ENCODE measurements at places on chromosomes 12 and 14. TPM values are rescaled to one million over a fixed set of nuclear protein-coding genes. Genes with fewer than 3 reads are reported as not detected.

SSPN gene
- 19.1 TPM for polyA plus RNA-seq

DEGS2 gene
- 18.2 TPM for polyA plus RNA-seq

GRCh38 chr14:23169622-23170021 is 13.8 kb downstream of the SLC7A8 start:
- DNase-seq, result no peak

GRCh38 chr12:30755395-30755762 is 628 bp upstream of the CAPRIN2 start:
- DNase-seq, result no peak

- no peak for DNase-seq
Observed at GRCh38 chr12:65566751-65567150, 257.5 kb upstream of the HMGA2 start.

DNA sequence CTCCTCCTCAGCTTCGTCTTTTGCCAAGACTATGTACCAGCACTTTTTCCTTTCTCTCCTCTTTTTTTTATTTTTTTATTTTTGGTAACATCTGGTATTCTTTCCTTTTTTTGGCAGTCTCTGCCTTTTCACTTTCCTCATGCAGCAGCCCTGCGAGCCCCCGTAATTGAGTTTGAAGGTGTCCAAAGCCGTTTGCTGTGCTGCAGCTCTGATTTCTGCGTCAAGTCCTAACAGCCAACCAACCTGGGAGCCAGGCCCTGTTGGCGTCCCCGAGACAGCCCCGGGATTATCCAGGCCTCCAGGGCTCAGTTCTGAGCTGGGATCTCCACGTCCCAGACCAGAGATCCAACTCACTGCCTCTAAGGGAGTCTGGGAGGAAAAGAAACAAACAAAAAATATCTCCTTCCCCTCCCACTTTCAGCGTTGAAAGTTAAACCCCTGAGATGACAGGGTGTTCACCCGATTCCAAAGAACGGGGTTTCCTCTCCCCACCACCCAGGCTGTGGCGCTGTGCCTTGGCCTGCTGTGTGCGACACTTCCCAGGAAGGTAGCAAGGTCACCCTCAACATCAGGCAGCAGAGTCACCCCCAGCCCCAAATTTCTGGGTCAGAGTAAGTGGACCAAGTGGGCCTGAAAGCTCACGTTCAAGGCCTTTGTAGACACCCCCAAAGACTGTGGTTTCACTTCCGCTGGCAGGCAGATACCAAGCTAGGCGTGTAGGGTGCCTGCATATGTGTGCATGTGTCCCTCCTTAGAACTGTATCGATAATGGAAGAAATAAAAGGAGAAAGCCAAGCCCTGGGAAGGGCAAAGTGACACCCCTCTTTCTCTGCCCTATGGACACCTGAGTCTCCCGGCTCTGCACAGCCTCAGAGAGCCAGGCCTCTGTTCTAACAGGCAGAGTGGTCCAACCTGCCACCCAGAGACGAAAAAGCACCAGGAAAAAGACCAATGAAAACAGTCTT is 11.1 kb downstream of the BCL11B start:
- no peak for DNase-seq

DNA sequence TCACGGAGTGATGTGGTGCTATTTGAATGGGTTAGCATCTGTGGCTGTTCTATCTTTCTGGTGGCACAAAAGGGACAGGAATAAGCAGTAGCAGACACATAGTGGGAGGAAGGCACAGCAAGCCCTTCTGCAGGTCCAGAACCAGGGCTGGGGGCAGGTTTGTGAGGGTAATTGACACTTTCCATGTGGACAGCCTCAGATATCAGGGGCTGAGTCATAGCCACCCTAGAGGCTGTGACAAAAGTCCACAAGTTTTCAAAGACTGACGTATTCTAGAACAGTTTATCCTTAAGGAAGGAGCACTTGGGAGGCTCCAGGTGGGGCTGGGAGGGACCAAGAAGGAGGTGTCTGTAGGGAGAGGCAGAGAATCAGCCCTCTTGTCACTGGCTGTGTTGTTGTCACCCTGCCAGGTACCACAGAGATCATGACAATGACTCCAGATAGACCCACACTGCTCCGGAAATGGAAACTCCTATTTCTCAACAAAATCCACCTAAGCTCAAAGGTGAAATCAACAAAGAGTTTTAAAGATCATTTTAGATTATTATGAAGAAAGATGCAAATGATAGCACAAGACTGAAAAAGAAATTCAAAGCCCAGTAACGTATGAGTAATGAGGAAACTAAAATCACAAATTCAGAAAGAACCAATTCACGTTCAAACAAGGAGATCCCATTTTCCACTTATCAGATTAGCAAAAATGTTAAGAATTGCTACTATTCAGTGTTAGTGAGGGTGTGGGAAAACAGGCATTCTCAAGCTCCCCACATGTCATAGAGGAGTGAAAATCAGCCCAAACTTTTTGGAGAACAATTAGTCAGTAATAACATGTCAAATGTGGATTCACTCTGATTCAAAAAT is 48.3 kb downstream of the NFKBIA start:
- no peak for DNase-seq

GRCh38 chr14:21825149-21825743 is 151.6 kb upstream of the OR4E1 start:
- no peak for DNase-seq

PFDN5 gene
- 689 TPM for polyA plus RNA-seq

DNA sequence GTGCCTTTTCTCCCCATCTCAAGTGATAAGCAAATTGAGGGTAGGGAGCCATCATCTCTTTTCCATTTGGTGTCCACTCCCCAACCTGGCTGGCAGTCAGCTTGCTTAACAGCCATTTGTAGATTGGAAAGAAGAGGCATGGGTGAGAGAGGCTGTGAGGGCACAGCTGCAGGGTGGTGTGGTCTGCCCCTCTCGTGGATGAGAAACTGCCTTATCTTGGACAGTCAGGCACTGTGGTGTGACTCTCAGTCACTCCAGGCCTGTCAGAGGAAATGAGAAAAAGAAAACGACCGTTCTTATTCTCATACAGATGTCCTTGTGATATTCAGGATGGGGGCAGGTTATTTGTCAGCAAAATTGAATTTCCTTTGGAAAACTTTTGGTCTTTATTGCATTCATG is 65.1 kb upstream of the SRSF5 start:
- DNase-seq, result no peak

HHIPL1 gene
- 2.6 TPM for polyA plus RNA-seq

DNA sequence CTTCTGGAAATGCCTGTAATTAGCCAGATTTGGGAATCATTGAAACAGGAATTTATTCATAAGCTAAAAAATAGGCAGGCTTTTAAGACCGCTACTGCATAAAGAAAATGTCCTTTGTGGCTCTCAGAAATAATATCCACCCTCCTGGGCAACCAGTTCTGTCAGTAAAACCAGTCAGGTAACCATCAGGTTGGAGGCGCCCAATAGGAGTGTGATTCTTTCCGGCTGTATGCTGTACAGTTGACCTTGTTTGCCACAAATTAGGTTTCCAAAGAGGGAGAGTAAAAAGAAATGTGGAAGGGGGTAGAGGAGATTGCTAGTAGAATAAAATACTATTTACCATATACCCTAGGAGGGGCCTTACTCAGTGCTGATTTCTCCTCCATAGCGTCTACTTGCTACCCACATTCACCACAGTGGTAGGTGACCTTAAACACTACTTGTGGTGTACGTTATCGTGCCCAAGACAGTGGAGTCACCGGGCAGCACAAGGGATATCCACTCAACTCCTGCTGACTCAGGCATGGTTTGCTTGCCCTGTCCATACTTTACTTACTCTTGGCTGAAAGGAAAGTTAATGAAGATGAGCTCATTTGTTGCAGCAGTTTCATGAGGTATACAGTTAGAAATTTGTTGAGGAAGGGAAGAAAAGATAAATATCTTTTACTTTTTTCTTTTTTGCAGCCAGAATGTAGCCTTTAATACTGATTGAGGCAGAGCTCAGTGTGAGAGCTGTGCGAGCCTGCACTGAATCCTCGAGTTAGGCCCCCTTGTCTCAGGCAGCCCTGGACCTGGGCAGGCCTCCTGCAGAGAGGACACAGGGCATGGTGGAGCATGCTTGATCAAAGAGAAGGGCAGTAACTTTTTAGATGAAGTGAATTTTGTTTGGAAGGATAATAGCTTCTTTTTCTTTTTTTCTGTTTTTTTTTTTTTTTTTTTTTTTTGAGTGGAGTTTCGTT is 76.7 kb downstream of the DIP2B start:
- DNase-seq, result no peak

DNA sequence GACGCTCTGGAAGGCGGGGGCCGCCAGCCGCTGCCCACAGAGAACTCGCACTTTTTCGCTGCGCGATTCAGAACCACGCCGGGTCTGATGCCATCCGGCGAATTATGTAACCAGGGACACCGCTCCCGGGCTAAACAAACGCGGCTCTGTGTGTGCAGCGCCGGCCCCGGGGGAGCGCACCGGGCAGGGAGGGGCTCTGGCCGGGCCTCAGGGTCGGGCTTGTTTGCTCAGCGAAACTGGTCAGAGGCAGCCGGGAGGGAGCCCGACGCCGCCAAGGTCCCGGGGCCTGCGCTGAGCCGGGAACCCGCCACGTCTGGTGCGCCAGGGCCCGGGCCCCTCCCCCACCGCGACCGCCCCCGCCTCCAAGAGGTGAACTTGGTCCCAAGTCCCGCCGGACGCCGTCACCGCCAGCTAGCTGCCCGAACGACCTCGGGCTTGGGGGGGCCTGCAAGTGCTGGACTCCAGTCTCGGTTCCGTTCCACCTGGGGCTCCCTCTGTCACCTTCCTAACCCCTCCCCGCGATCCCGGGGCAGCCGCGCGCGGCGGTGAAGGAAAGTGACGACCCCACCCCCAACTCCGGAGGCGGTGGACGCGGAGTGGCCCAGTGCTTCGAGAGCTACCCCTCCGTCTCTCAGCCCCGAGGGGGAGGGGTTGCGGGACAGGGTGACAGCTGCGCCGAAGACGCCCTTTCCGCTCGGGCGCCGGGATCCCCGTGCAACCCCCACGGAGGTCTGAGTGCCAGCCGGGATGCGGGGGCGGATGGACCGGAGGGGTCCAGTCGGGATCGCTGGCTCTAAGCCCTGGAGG is 848 bp downstream of the CTDSP2 start:
- no peak for DNase-seq

- no peak for DNase-seq
Observed at GRCh38 chr12:52181746-52182145, 10.1 kb downstream of the KRT80 start.

TSPAN11 gene
- polyA plus RNA-seq, result 4.1 TPM

GALNT8 gene
- 3.6 TPM for polyA plus RNA-seq

HOTAIR gene
- polyA plus RNA-seq, result 2.2 TPM

GRCh38 chr12:31896514-31897039 is 62.6 kb upstream of the RESF1 start:
- DNase-seq, result no peak

DNA sequence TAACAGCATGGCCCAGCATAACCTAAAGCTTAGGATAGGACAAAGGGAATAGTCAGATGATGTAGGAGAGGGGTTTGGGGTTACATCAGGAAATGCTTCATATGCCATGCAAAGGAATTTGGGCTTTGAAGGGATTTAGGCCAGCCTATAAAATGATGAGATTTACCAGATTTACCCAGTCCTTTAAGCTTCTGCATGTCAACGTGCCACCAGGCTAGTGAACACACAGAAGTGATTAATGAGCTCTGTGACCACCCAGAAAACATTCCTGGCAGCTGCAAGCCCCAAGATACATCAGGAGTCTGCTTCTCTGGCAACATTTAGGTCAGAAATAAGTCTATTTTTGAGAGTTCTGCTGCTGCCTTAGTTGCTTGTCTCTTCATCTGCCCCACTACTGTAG is 118.3 kb downstream of the LRIG3 start:
- no peak for DNase-seq

LHX5 gene
- polyA plus RNA-seq, result not detected

GRCh38 chr12:25241167-25242020 is 9.3 kb downstream of the KRAS start:
- DNase-seq, result no peak

IRAK3 gene
- polyA plus RNA-seq, result 4.0 TPM

GLT1D1 gene
- polyA plus RNA-seq, result 2.5 TPM

- DNase-seq, result no peak
Observed at GRCh38 chr14:105860615-105861580, 334.5 kb downstream of the TMEM121 start.

- no peak for DNase-seq
Observed at GRCh38 chr14:92515546-92516343, 2.2 kb downstream of the RIN3 start.

- DNase-seq, result no peak
Observed at GRCh38 chr12:21456291-21456780, 18.9 kb downstream of the PYROXD1 start.

- DNase-seq, result no peak
Observed at GRCh38 chr14:57168138-57168679, 100.5 kb downstream of the EXOC5 start.

DNA sequence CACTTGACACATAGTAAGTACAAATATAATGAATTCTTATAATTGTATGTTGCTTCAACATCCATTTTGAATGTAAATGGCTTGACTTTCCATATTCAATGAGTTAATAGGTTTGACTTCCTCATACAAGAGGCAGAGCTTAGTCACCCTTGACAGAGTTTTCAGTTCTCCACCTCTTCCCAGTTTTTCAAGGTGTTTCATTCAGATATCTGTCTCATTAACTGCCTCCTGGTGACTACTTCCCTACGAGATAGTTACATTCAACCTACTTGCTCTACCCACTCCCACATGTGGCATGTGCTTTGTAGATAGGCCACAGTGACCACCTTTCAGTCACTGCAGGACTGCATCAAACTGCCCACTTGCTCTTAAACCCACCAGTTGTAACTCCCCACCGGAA is 60.0 kb downstream of the MYF5 start:
- no peak for DNase-seq

DNA sequence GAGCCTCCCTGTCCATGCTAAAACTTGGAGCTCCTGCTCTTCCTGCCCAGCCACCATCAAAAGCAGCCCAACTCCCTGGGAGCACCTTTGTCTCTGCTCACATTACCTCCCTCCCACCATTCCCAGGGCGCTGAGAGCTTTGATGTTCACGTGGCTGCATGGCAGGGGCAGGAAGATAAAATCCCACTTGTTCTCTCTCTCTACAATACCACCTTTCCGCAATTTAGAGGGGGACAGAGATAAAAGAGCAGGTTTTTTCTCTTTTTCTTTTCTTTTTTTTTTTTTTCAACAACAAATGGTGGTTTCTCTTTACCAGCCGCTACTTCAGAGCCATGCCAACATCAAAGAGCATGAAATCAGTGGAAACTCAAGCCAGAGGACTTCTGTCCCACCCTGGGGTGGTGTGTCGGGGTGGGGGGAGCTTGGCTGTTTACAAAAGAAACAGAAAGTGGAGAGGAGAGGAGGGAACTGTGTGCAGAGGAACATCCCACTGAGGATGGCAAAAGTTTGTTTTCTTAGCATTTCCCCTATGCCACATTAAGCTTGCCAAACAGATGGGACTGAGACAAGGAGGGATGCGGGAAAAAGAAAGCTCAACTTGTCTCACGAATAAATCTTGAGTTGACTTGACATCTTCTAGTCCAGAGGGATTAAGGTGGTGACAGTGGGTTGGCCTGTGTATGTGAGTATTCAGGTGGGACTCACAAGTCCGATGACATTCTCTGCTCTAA is 103.7 kb upstream of the NUDT4 start:
- DNase-seq, result peak; percentile 18

TMEM179 gene
- polyA plus RNA-seq, result 1.8 TPM

DNA sequence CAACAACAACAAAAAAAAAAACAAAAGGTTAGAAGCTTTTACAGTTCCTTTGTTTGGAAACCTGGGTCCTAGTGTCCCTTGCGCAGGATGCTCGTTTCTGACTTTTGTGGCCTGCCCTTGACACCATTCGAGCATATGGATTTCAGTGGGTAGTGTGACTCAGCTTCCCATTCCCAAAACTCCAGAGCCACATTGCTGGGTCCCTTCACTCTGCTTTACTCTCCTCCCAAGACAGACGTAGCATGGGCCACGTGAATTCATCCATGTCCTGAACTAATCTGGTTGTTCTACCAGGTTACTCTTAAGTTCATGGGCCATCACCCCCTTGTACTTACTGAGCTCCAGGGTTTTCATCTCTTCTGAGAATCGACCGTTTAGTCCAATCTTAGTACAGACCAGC is 68.0 kb upstream of the MAX start:
- no peak for DNase-seq

Measured in left renal cortex interstitium (tissue), 4 donors.